Aorta (tissue), 5 donors: ENCODE measurements at places on chromosomes 2 and 18. TPM values are rescaled to one million over a fixed set of nuclear protein-coding genes. Genes with fewer than 3 reads are reported as not detected.

DNA sequence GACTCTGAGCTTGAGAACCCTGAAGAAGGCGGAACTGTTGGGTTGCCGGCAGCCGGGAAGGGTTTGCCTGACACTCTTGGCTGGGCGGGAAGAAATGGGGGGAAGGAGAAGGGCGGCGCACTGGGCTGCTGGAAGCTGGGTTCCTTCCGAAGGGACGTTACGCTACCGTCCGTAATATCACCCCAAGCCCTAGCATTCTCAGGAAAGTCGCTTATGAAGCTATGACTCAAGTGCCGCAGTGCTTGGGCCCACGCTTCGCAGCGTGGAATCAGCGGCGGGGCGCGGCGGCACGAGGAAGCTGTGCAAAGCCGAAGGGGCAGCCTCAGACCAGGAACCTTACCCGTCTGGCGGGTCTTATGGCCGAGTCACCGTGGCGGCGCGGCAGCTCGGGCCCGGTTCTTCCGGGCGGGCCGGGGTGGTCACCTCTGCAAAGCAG is 50.2 kb upstream of the SIGLEC15 start:
- H3K36me3 ChIP-seq, result no peaks in the 10 kb centered on the region
- H3K27me3 ChIP-seq, result no peaks in the 10 kb centered on the region
- H3K4me1 ChIP-seq, result peaks cover 4% of the 10 kb centered on the region
- H3K27ac ChIP-seq, result peak overlapping the region; percentile 93
- H3K4me3 ChIP-seq, result peak overlapping the region; percentile 41
- peak; percentile 92 for DNase-seq

GRCh38 chr18:8052237-8052701 is 485.2 kb downstream of the PTPRM start:
- no peak overlapping the region for H3K4me3 ChIP-seq
- H3K36me3 ChIP-seq, result no peaks in the 10 kb centered on the region
- H3K27ac ChIP-seq, result no peak overlapping the region
- H3K27me3 ChIP-seq, result no peaks in the 10 kb centered on the region

DNA sequence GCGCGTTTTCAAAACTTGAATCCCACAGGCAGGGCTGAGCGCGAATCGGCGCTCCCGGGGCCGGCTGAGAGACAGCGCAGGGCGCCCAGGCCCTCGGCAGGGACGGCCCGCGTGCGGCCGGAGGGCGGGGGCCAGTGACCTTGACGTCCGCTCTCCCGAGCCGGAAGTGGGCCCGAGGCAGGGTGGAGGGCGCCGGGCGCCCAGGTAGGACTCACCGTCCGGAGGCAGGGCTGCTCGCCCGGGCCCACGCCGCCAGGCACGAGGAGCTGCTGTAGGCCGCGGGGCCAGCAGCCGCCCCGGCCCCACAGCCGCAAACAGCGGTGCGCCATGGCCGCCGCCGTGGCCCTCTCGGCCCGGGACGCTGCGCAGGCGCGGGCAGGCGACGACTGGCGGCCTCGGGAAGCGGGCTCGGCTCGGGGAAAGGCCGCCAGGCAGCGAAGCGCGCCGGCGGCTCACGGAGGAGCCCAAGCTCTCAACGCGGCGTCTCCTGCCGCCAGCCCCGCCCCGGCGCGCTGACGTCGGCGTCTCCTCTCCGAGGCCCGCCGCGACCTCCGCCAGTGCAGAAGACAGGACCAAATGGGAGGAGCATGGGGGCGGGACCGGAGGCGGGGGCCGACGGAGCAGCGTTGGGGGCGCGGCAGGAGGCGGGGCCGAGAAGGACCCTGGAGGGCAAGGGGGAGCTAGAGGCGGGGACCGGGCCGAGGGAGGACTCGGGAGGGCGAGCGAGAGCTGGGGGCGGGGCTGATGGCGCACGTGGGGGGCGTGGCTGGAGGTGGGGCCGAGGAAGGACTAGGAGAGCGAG is at the start of gene AFG3L2:
TSS of gene AFG3L2 (minus strand) at position 474 of the 802 bp plus-strand sequence. CDS start at position 329, 145 bp downstream.
- H3K4me1 ChIP-seq, result no peaks in the 10 kb centered on the region
- H3K27ac ChIP-seq, result peak within 1 kb of the TSS; percentile 94
- no peaks in the 10 kb centered on the region for H3K27me3 ChIP-seq

DNA sequence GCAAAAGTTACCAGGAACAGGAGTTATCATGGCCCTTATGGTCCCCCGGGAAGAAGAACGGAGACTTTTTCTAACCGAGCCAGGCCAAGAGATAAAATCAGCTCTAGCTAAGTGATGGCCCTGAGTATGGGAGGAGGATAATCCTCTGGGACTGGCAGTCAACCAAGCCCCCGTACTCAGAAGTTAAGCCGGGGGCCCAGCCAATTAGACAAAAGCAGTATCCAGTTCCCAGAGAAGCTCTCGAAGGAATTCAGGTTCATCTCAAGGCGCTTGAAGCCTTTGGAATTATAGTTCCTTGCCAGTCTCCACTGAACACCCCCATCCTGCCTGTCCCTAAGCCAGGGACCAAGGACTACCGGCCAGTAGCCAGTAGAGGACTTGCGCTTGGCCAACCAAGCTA is 365.3 kb upstream of the TCF4 start:
- DNase-seq, result no peak
- H3K36me3 ChIP-seq, result no peaks in the 10 kb centered on the region
- no peaks in the 10 kb centered on the region for H3K27me3 ChIP-seq
- no peaks in the 10 kb centered on the region for H3K4me1 ChIP-seq
- H3K27ac ChIP-seq, result no peak overlapping the region

GRCh38 chr2:4415171-4415570 is 711.8 kb downstream of the DCDC2C start:
- no peaks in the 10 kb centered on the region for H3K4me1 ChIP-seq
- no peaks in the 10 kb centered on the region for H3K27me3 ChIP-seq
- no peaks in the 10 kb centered on the region for H3K36me3 ChIP-seq
- no peak overlapping the region for H3K27ac ChIP-seq
- no peak overlapping the region for H3K4me3 ChIP-seq

Gene ELOA2
- not detected for total RNA-seq

DNA sequence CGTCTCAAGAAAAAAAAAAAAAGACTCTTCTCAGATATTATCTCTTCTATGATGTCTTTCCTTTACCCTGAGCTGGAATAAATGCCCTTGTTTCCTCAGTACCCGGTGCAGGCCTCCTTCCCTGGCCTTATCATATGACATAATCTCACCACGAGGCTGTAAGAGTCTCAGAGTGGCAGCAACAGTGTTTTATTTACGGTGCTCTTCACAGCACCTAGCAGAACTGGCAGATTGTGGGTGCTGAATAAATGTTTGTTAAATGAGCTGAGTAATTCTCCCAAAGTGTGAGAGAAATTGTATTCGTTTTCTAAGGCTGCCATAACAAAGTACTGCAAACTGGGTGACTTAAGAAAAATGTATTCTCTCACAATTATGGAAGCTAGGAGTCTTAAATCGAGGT is 82.8 kb upstream of the CD28 start:
- no peaks in the 10 kb centered on the region for H3K4me1 ChIP-seq
- H3K36me3 ChIP-seq, result no peaks in the 10 kb centered on the region
- H3K27ac ChIP-seq, result no peak overlapping the region
- no peak for DNase-seq
- H3K27me3 ChIP-seq, result no peaks in the 10 kb centered on the region

Gene C2orf78
- total RNA-seq, result not detected

GRCh38 chr2:199461711-199462346 is 4.1 kb upstream of the SATB2 start:
- no peaks in the 10 kb centered on the region for H3K36me3 ChIP-seq
- H3K27me3 ChIP-seq, result no peaks in the 10 kb centered on the region
- no peak overlapping the region for H3K4me3 ChIP-seq
- no peak overlapping the region for H3K27ac ChIP-seq
- DNase-seq, result no peak

- H3K4me3 ChIP-seq, result no peak overlapping the region
- H3K27ac ChIP-seq, result no peak overlapping the region
- no peaks in the 10 kb centered on the region for H3K36me3 ChIP-seq
- no peaks in the 10 kb centered on the region for H3K4me1 ChIP-seq
- H3K27me3 ChIP-seq, result no peaks in the 10 kb centered on the region
Measured at GRCh38 chr2:152950126-152950525, 231.7 kb downstream of the ARL6IP6 start.

GRCh38 chr2:71043531-71044407 is 24.7 kb upstream of the NAGK start:
- no peak overlapping the region for H3K4me3 ChIP-seq
- no peak overlapping the region for H3K27ac ChIP-seq
- no peaks in the 10 kb centered on the region for H3K27me3 ChIP-seq

- H3K4me3 ChIP-seq, result no peak overlapping the region
- no peaks in the 10 kb centered on the region for H3K4me1 ChIP-seq
- no peaks in the 10 kb centered on the region for H3K27me3 ChIP-seq
Measured at GRCh38 chr2:6653281-6653750, 212.4 kb downstream of the CMPK2 start.

DNA sequence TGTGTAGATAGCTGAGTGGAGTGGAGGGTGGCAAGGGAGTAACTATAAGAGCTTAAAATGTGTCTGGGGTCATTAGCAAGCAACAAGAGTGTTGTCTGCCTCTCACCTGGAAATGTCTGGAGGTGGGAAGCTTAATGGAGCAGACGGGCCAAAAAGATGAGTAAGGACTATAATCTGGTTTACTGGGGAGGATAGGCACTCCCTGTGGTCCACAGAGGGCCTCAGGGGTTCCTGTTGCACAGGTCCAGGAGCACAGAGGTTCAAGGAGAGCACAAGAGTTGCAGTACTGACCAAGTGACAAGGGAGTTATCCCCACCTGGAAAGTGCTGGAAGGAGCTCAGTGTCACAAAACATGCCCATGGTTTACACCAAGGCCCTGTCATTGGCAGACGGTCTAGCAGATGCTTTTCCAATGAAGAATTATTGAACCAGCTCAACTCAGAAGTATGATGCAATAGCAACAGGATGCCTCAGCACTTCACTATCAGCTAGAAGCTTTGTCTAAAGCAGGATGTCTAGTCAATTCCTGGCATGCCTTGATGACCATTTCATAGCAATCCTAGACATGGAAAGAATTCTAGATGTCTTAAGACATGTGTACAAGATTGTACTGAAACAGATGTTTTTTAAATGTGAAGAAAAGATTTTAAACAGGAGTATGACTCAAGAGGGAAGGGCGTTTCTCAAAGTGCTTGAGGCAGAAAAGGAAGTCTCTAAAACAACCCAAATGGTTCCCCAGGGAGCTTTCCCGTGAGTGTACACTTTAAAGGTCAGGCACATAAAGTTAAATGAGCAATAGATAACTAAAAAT is 62.9 kb upstream of the SERPINE2 start:
- H3K4me3 ChIP-seq, result no peak overlapping the region
- H3K36me3 ChIP-seq, result no peaks in the 10 kb centered on the region
- no peak for DNase-seq
- H3K27ac ChIP-seq, result no peak overlapping the region
- no peaks in the 10 kb centered on the region for H3K27me3 ChIP-seq
- H3K4me1 ChIP-seq, result no peaks in the 10 kb centered on the region

Gene EMILIN2
- total RNA-seq, result 34.5 TPM

GRCh38 chr2:226995625-226996041 is 159.8 kb downstream of the RHBDD1 start:
- peaks cover 4% of the 10 kb centered on the region for H3K36me3 ChIP-seq
- no peaks in the 10 kb centered on the region for H3K27me3 ChIP-seq
- H3K4me3 ChIP-seq, result no peak overlapping the region
- H3K4me1 ChIP-seq, result no peaks in the 10 kb centered on the region
- H3K27ac ChIP-seq, result no peak overlapping the region

DNA sequence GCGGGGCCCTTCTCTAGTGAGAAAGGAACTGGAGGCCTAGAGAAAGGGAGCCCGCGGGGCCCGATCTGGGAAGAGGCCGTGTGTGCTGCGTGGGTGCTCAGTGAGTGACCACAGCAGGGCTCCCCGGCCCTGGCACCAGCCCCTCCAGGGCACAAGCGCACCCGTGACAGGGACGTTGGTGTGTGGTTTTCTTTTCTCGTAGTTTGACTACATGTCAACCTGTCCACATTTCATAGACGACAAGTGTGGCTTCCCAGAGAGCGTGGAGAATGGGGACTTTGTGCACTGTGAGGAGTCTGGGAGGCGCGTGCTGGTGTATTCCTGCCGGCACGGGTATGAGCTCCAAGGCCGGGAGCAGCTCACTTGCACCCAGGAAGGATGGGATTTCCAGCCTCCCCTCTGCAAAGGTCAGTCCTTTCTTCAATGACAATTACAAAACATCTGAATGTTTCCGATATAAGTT is 83.1 kb downstream of the TPO start:
- no peak overlapping the region for H3K27ac ChIP-seq
- no peaks in the 10 kb centered on the region for H3K4me1 ChIP-seq

- no peaks in the 10 kb centered on the region for H3K36me3 ChIP-seq
- H3K27ac ChIP-seq, result no peak overlapping the region
- H3K4me1 ChIP-seq, result no peaks in the 10 kb centered on the region
- no peak for DNase-seq
- H3K27me3 ChIP-seq, result no peaks in the 10 kb centered on the region
Measured at GRCh38 chr2:430291-431040, 142.6 kb upstream of the ALKAL2 start.

- peaks cover 4% of the 10 kb centered on the region for H3K4me1 ChIP-seq
- H3K27ac ChIP-seq, result no peak overlapping the region
- no peak for DNase-seq
- no peak overlapping the region for H3K4me3 ChIP-seq
Measured at GRCh38 chr2:12440731-12441130, 276.0 kb upstream of the TRIB2 start.

Gene NEU2
- total RNA-seq, result not detected

Gene ACVR1C
- total RNA-seq, result 1.1 TPM

- H3K36me3 ChIP-seq, result no peaks in the 10 kb centered on the region
- no peak for DNase-seq
- H3K4me1 ChIP-seq, result no peaks in the 10 kb centered on the region
- H3K27me3 ChIP-seq, result no peaks in the 10 kb centered on the region
- H3K4me3 ChIP-seq, result no peak overlapping the region
Measured at GRCh38 chr2:65700720-65701119, 268.3 kb upstream of the SPRED2 start.

GRCh38 chr2:216370961-216371712 is 1.1 kb downstream of the MARCHF4 start:
- H3K27me3 ChIP-seq, result no peaks in the 10 kb centered on the region
- no peak for DNase-seq
- no peak overlapping the region for H3K4me3 ChIP-seq
- H3K4me1 ChIP-seq, result no peaks in the 10 kb centered on the region
- no peaks in the 10 kb centered on the region for H3K36me3 ChIP-seq
- H3K27ac ChIP-seq, result no peak overlapping the region

DNA sequence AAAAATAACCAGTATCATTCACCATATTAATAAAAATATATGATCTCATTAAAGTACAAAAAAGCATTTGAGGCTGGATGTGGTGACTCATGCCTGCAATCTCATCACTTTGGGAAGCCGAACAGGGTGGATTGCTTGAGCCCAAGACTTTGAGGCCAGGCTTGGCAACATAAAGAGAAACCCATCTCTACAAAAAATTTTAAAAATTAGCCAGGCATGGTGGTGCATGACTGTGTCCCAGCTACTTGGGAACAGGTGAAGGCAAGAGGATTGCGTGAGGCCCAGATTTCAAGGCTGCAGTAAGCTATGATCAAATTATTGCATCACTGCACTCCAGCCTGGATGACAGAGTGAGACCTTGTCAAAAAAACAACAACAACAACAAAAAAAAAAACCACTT is 75.9 kb downstream of the RAD51AP2 start:
- H3K4me3 ChIP-seq, result no peak overlapping the region
- H3K36me3 ChIP-seq, result no peaks in the 10 kb centered on the region
- no peaks in the 10 kb centered on the region for H3K4me1 ChIP-seq
- no peak overlapping the region for H3K27ac ChIP-seq
- no peak for DNase-seq
- no peaks in the 10 kb centered on the region for H3K27me3 ChIP-seq

- no peaks in the 10 kb centered on the region for H3K27me3 ChIP-seq
- H3K36me3 ChIP-seq, result peaks cover 2% of the 10 kb centered on the region
- DNase-seq, result no peak
- H3K4me1 ChIP-seq, result no peaks in the 10 kb centered on the region
Measured at GRCh38 chr2:144011553-144011952, 508.4 kb downstream of the ZEB2 start.

- no peak for DNase-seq
- no peaks in the 10 kb centered on the region for H3K27me3 ChIP-seq
- no peaks in the 10 kb centered on the region for H3K36me3 ChIP-seq
- H3K4me3 ChIP-seq, result peak overlapping the region; percentile 15
Measured at GRCh38 chr2:20013126-20013849, 820 bp upstream of the MATN3 start.

Gene TXNDC2
- 0.65 TPM for total RNA-seq
